Endothelial cell of umbilical vein (primary cell): ENCODE measurements at places on chromosomes 7 and 10. TPM values are rescaled to one million over a fixed set of nuclear protein-coding genes. Genes with fewer than 3 reads are reported as not detected.

Gene BMI1
- 21.0 and 25.1 TPM in 2 replicates for total RNA-seq

- DNase-seq, result peak; percentile 33
These were observed 50.3 kb upstream of the RSU1 start for GRCh38 chr10:16867556-16867955.

DNA sequence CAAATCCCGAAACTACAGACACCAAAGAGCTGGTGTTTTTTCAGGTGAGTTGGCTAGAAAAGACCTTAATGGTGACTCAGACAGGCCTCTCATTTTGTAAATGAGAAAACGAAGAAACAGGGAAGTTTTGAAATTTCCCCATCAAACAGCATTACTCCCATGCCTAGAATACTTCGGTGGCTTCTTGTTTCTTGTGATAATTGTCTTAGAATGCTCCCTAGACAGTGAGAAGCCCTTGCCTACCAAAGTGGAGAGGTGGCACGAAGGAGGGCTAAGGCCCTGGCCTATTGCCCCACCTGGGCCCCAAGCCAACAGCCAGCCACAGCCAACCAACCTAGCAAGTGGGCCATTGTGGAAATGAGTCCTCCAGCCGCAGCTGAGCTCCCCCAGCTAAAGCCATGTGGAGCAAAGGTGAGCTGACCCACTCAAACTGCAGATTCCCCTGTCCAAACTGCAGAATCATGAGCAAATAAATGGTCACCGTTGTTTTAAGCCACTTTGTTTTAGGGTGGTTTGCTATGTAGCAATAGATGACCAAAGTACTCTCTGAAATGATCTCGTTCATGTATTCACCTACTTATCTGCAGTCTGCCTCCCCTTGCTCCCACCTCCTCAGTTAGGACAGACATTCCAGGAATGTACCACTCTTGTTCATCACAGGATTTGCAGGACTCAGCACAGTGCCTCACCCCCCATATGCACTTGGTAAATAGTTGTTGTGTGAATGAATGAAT lies 97.7 kb upstream of the FGFR2 start:
- no peak for DNase-seq

- peak; percentile 69 for DNase-seq
These were observed 21.1 kb upstream of the HBP1 start for GRCh38 chr7:107147464-107148393.

GRCh38 chr10:49106451-49106850 lies 8.9 kb downstream of the VSTM4 start:
- DNase-seq, result no peak

DNA sequence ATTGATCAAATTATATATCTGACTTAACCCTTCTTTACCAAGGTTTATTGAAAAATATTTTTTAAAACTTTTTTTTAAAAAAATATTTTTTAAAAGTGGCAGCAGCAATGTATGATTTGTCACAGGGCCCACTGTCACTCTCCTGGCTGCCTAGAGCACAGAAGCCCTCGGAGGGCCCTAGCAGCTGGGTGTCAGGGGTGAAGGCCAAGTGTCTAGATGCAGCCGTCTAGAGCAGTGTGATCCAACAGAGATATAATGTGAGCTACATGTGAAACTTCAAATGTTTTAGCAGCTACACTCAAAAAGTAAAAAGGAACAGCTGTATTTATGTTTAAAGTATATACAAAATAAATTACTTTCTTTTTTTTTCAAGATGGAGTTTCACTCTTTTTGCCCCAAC lies 112.7 kb downstream of the ARHGAP22 start:
- no peak for DNase-seq

DNA sequence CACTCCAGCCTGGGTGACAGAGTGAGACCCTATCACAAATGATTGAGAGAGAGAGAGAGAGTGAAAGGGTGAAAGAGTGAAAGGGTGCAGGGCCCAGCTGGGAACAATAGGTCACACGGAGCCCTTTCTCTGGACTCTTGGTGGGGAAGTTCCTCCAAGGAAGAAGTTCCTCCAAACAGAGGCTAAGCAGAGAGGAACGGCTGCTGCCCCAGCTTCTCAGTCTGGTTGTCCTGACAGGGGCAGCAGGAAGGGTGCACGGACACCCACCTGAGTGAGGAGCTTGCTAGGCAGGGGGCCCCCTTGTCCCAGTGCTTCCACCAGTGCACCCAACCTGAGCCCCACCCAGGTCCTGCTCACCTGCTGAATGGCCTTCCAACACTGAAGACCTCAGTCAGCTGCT lies 38.8 kb upstream of the MYL10 start:
- DNase-seq, result no peak

DNA sequence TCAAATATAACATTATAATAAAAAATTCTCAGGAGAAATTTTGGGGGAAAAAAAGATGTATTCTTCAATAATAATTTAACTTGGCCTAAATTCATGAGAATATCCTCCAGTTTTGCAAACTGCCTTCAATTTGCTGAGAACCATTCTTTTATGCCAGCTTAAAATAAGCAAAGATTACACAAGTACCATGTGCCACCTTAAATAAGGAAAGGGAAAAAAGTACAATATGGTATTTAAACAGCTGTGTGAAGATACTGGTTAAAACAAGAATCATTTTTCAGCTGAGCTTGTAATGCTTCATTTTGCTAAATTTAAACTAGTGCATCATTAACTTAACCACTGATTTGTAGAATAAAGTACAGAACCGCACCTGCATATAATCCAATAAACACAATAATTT lies 217.8 kb downstream of the LRRN3 start:
- DNase-seq, result no peak

- no peak for DNase-seq
These were observed 18.8 kb downstream of the ZNF282 start for GRCh38 chr7:149214020-149214720.

- DNase-seq, result peak; percentile 64
These were observed 44.8 kb downstream of the JAZF1 start for GRCh38 chr7:28135760-28136159.

DNA sequence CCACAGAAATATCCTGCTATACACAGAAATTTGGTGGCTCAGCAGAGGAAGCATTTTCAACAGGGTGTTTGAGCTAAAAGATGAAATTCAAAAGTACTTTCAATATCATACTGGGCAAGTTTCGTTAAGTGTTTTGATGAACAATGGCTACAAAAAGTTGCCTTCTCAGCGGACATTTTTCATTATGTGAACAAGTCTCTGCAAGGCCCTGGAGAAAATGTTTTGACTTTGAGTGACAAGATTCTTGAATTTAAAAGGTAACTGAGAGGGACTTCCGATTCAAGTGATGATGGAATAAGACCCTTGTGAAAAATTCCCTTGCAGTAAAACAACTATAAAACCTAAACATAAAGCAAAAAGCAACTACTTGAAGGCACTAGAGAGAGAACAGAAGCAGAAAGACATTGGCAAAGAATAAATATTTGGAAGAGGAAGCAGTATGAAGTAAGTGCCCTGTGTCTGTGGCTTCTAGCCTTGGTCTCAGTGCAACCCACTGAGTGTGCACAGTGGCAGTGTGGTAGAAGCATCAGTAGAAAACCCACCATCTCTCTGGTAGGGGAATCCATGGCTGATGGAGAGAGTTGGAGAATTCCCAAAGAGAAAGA lies 62.5 kb upstream of the NAMPT start:
- no peak for DNase-seq
